ENCODE measurements at places on chromosomes 13 and 19. TPM values are rescaled to one million over a fixed set of nuclear protein-coding genes. Genes with fewer than 3 reads are reported as not detected.

The C19orf67 gene
- not detected for total RNA-seq

The SMIM7 gene
- total RNA-seq: 74.1 TPM

The ZNF730 gene
- 0.86 TPM for total RNA-seq

The TRAPPC6A gene
- total RNA-seq: 23.2 TPM

The ICAM4 gene
- total RNA-seq: not detected

The ZNF665 gene
- 0.81 TPM for total RNA-seq

The B3GNT8 gene
- 2.3 TPM for total RNA-seq

The PRKCSH gene
- 222 TPM for total RNA-seq

The PPFIA3 gene
- 59.0 TPM for total RNA-seq

The GJB6 gene
- 0.52 TPM for total RNA-seq

The ZNF813 gene
- total RNA-seq: 4.4 TPM

The TPP2 gene
- 16.1 TPM for total RNA-seq

The ZNF442 gene
- 1.1 TPM for total RNA-seq

The FCHO1 gene
- total RNA-seq: 29.5 TPM

The RNF225 gene
- total RNA-seq: not detected

The LGI4 gene
- not detected for total RNA-seq

The WASF3 gene
- total RNA-seq: 2.0 TPM

The PTH2 gene
- not detected for total RNA-seq

The CCDC169 gene
- 0.69 TPM for total RNA-seq

The KLK14 gene
- not detected for total RNA-seq

The FPR3 gene
- total RNA-seq: 0.17 TPM

The KIR3DL2 gene
- not detected for total RNA-seq

The SLC17A7 gene
- not detected for total RNA-seq

The CLEC4M gene
- not detected for total RNA-seq

The CGB8 gene
- total RNA-seq: 1.2 TPM

The PRR20C gene
- not detected for total RNA-seq

The ATP13A1 gene
- 48.5 TPM for total RNA-seq

The FUT2 gene
- total RNA-seq: not detected

The USHBP1 gene
- not detected for total RNA-seq

The HSH2D gene
- total RNA-seq: 14.5 TPM

The TSHZ3 gene
- 0.18 TPM for total RNA-seq

The POU2F2 gene
- 1.4 TPM for total RNA-seq

The VSTM2B gene
- total RNA-seq: not detected

The TMEM272 gene
- total RNA-seq: 0.07 TPM

The LGALS4 gene
- total RNA-seq: 0.51 TPM

The CGB1 gene
- not detected for total RNA-seq

The PCDH20 gene
- total RNA-seq: 0.62 TPM

The TMEM221 gene
- 1.7 TPM for total RNA-seq

The CADM4 gene
- 15.0 TPM for total RNA-seq

The CATSPERD gene
- total RNA-seq: not detected

The ZNF578 gene
- not detected for total RNA-seq

The ZNF227 gene
- 8.7 TPM for total RNA-seq

The CYP2A7 gene
- not detected for total RNA-seq

The CLEC17A gene
- not detected for total RNA-seq

The CCDC8 gene
- not detected for total RNA-seq

The ZNF723 gene
- total RNA-seq: not detected

The BRME1 gene
- total RNA-seq: 5.4 TPM

The SGCG gene
- total RNA-seq: not detected

The SYT5 gene
- total RNA-seq: 2.5 TPM

The SPACA4 gene
- not detected for total RNA-seq

The ZNF829 gene
- not detected for total RNA-seq

The IRF2BP1 gene
- total RNA-seq: 38.6 TPM

Data from PC-3 (cell line).